ENCODE measurements at places on chromosomes 16 and 17. TPM values are rescaled to one million over a fixed set of nuclear protein-coding genes. Genes with fewer than 3 reads are reported as not detected.

SCNN1G gene
- total RNA-seq: not detected

P2RX5 gene
- total RNA-seq: 12.3 TPM

MMP28 gene
- 3.1 TPM for total RNA-seq

DNA sequence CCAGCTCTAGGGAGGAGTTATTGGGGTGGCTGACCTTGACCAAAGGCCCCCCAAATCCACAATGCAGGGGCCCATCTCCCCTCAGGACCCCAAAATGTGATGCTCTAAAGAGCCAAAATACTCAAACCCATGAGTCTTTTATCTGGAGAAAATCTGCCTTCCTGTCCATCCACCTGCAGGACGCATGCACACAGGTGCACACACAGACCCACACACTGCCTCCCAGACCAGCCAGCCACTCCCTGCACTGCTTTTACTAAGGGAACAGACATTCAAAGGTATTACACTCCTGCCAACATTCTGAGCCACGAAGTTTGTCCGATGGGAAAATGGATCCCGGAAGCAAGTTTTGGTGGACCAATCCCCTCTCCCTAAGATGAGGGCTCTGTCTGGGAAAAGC is 76.1 kb upstream of the CDH5 start:
- H3K36me3 ChIP-seq: no peaks in the 10 kb centered on the region
- no peaks in the 10 kb centered on the region for H3K27me3 ChIP-seq
- no peaks in the 10 kb centered on the region for H3K4me1 ChIP-seq
- H3K4me3 ChIP-seq: no peak overlapping the region
- H3K27ac ChIP-seq: no peak overlapping the region
- no peak for DNase-seq

- DNase-seq: no peak
- H3K4me1 ChIP-seq: peaks cover 21% of the 10 kb centered on the region
- H3K36me3 ChIP-seq: peaks cover 7% of the 10 kb centered on the region
- H3K4me3 ChIP-seq: no peak overlapping the region
- no peak overlapping the region for H3K27ac ChIP-seq
These were observed 12.3 kb upstream of the FASN start for GRCh38 chr17:82110298-82110697.

DNA sequence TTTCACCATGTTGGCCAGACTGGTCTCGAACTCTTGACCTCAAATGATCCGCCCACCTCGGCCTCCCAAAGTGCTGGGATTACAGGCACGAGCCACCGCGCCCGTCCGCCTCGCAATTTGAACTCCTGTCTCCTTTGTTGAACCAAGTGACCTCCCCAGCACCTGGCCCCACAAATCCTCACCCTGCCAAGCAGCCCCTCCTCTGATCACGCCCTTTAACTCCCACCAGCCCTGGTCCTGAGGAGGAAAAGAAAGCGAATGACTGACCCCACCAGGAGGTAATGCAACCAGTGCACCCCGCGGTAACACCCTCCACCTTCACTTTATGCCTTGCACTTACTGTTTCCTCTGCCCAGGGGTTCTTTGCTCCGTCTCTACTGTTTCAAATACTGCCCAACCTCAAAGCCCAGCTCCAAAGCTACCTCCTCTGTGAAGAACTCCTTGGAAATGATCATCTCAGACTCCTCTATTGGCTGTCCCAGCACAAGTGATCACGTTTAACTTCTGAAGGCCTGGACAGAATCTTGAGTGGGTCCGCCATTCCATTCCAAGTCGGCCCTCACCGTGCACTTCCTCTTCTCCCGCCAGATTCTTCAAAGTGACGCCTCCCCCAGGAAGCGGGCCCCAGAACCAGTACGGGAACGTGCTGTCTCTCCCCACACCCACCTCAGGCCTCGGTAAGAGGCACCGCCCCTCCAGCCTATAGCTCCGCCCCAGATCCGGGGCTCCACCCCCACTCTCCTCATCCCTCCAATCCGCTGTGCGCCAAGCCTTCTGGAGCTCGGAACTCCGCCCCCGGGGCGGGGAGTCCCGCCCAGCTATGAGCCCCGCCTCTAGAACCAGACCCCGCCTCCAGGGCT is 4.4 kb downstream of the CD19 start:
- H3K4me3 ChIP-seq: peak overlapping the region; percentile 34
- H3K27ac ChIP-seq: no peak overlapping the region
- no peaks in the 10 kb centered on the region for H3K27me3 ChIP-seq
- no peaks in the 10 kb centered on the region for H3K4me1 ChIP-seq
- peak; percentile 77 for DNase-seq
- no peaks in the 10 kb centered on the region for H3K36me3 ChIP-seq

DNA sequence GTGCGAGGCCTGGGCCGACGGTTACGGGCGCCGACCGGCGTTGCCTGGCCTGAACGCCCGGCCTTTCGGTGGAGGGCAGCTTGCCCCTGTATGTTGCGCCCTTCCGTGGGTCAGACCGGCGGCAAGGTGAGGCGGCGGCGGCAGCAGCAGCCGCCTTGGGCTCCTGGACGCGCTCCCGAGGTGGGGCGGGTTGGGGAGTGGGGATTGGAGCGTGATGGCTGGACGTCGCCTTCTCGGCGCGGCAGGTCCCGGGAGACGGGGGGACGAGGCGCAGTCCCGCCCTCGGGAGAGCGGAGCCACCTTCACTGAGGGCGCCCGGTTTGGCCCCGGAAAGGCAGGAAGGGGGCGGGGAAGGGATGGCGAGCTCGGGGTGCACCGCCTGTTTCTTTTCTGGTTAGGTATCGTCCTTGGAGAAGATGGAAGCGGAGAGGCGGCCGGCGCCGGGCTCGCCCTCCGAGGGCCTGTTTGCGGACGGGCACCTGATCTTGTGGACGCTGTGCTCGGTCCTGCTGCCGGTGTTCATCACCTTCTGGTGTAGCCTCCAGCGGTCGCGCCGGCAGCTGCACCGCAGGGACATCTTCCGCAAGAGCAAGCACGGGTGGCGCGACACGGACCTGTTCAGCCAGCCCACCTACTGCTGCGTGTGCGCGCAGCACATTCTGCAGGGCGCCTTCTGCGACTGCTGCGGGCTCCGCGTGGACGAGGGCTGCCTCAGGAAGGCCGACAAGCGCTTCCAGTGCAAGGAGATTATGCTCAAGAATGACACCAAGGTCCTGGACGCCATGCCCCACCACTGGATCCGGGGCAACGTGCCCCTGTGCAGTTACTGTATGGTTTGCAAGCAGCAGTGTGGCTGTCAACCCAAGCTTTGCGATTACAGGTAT is 671 bp downstream of the DGKE start:
- H3K27me3 ChIP-seq: no peaks in the 10 kb centered on the region
- peak overlapping the region; percentile 57 for H3K27ac ChIP-seq
- H3K36me3 ChIP-seq: no peaks in the 10 kb centered on the region
- peak; percentile 21 for DNase-seq
- H3K4me1 ChIP-seq: peaks cover 13% of the 10 kb centered on the region

DNA sequence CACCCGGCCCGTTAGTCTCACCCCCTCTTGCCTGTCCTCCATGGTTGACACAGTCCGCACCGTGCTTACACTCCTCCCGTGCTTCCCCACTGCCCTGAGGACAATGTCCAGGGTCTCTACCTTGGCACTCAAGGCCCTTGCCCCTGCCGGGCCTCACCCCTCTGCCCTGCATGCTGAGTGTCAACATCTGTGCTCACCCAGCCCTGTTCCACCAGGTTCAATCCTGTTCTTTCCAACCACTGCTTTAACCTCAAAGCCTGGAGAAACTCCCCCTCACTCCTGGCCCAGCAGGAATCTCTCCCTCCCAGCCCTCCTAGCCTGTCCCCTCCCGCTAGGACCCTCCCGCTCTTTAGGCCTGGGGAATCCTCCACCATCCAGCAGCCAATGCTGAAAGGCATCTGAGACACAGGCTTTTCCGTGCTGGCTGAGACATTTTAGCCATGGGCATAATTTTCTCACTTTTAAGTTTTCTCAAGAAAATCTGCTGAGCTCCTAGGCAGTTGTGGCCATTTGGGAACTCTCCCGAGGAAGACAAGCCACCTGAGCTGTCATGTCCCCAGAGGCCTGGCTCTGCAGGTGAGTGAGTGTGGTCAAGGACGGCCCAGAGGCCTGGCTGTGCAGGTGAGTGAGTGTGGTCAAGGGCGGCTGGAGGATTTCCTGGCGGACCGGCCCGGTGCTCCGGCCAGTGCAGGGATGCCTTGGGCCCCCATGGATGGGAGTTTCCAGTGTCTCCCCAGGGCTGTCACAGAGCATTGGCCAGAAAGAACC is 10.8 kb upstream of the P2RX1 start:
- DNase-seq: no peak
- no peaks in the 10 kb centered on the region for H3K27me3 ChIP-seq
- no peak overlapping the region for H3K27ac ChIP-seq
- H3K36me3 ChIP-seq: no peaks in the 10 kb centered on the region
- H3K4me3 ChIP-seq: no peak overlapping the region
- no peaks in the 10 kb centered on the region for H3K4me1 ChIP-seq

DNA sequence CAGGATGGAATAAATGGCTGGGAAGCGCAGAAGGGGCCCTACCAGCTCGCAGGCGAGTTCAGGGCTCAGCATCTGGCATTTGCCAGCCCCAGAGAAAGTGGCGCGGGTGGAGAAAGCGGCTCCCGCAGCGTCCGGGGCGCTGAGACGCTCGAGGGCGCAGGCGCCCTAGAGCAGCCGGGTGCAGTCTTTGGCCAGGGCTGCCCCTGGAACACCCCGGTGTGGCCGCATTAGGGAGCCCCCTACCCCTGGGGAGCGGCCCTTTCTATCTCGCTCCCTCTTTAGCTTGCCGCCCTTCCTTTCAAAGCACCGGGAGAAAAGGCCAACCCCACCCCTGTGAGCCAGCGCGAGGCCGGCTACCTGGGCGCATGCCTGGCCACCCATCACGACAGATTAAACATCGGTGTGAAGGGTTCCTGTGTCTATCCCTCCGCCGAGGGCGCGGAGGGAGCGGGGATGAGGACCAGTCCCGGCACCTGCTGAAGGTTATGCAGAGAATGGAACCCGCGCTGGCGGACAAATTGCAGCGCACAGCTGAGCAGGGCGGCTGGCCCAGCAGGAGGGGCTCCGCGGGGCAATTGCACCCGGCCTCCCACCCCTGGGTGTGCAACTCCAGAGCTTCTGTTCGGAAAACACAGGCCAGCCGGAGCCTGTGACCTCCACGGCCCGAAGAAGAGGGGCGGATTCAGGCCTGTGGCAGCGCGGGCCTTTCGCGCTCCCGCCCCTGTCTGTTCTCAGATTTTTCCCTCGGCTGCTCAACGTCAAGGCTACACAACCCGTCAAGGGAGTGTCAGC is 15.6 kb upstream of the FOXF1 start:
- no peaks in the 10 kb centered on the region for H3K4me1 ChIP-seq
- H3K27ac ChIP-seq: no peak overlapping the region
- H3K36me3 ChIP-seq: no peaks in the 10 kb centered on the region
- DNase-seq: no peak

DNA sequence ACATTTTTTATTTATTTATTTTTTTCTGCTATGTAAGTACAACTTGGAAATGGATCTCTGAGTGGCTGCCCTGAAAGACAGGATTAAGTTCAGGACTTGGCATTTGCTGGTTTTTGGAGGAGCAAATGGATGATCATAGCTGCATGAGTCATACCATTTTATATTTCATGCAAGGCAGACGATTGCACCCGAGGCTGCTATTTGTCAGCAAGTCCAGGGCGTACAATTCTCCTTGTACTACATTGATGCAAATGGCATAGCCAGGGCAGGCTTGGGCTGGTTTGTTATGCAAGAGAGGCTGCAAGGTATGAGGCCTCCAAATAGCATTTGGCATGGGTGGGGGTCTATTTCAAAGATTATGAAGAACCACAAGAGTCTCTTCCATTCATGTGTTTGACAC is 81.2 kb upstream of the CACNG3 start:
- H3K4me3 ChIP-seq: no peak overlapping the region
- H3K36me3 ChIP-seq: no peaks in the 10 kb centered on the region
- no peaks in the 10 kb centered on the region for H3K27me3 ChIP-seq
- no peak for DNase-seq
- no peak overlapping the region for H3K27ac ChIP-seq
- no peaks in the 10 kb centered on the region for H3K4me1 ChIP-seq

DNA sequence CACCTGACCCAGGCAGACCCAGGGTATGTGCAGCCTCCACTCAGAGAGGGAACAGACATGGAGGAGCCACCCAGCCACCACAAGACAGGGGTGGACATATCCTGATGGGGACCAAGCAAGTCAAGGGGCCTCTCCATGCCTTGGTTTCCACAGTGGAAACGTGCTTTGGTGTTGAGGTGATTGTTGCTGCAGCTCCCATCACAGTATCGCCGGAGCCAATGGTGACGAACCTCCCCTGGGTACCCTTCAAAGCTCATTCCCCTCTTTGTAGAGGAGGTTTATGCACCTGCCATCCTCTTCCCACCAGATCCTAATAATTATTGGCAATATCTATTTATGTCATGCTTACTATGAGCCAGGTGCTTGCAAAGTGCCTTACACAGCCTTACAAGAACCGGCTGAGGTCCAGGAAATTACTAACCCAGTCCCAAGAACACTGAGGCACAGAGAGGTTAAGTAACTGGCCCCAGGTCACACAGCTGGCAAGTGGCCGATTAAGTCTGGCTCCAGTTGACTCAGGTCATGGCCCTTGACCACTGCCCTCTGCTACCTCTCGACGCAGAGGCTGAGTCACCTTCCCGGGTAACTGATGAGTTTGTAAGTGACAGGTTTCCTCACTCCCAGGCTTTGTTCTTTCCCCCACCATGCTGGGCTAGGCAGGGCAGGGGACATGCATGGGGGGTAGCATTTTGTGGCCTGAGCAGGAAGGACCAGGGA is 20.6 kb downstream of the SLC12A3 start:
- no peaks in the 10 kb centered on the region for H3K4me1 ChIP-seq
- no peak overlapping the region for H3K4me3 ChIP-seq
- H3K27me3 ChIP-seq: no peaks in the 10 kb centered on the region
- H3K27ac ChIP-seq: no peak overlapping the region
- no peaks in the 10 kb centered on the region for H3K36me3 ChIP-seq

DNA sequence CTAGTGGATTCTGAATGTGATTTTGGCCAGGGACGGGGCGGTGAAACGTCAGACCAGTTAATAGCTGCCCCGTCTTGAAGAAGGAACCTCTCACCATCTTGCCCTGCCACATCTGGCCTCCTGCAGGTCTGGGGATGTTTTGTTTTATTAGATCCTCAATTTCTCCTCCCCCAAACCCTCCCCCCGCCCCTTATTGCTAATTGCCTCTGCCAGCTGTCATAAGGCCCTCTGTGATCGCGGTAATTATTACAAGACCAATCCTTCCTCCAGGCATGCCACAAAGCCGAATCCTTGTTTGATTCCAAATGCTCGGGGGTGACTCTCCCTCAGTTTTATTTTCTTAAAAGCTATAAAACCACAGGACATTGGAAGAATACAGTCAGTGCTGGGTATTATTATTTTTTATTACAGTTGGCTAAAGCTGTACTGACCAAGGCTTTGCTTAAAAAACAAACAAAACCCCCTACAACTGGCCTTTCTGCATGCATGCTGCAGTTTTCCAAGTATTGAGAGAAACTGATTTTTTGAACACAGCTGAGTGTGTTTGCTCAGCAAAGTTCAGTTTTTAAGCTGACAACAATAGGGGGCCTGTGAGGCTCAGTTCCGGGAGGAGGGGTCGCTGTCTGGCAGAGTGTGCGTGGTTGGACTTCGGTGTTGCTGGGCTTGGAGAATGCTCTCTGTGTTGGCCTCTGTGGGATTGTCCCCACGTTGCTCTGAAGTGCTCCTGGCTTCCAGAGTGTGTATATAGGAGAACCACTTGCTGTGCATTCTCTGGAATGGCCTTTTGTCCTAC is 1.7 kb downstream of the KSR1 start:
- peaks cover 4% of the 10 kb centered on the region for H3K4me1 ChIP-seq
- H3K27ac ChIP-seq: no peak overlapping the region
- no peaks in the 10 kb centered on the region for H3K36me3 ChIP-seq
- DNase-seq: no peak

All from gastrocnemius medialis (tissue), 4 donors.